Hematopoietic multipotent progenitor cell treated with erythropoietin and hydrocortisone succinate and interleukin-3 and kit ligand, for 6 days (in vitro differentiated cells): ENCODE measurements at places on chromosomes 6 and 20.

GRCh38 chr6:103002282-103002681, 1608.8 kb downstream of the GRIK2 start:
- peak; percentile 3 for DNase-seq

- DNase-seq, result peak; percentile 51
These were observed 251.1 kb upstream of the TBX18 start for GRCh38 chr6:85015396-85015990.

DNA sequence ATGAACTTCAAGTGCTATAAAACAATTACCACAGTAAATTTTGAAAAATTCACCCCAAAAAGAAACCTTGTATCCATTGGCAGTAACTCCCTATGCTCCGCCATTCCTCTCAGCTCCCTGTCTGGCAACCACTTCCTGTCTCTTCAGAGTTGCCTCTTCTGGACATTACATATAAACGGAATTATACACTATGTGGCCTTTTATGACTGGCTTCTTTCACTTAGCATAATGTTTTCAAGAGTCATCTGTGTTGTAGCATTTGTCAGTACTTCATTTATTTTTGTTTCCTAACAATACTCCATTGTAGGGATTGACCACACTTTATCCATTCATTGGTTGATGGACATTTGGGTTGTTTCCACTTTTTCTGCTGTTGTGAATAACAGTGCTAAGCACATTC, 50.1 kb downstream of the CEP43 start:
- no peak for DNase-seq

DNA sequence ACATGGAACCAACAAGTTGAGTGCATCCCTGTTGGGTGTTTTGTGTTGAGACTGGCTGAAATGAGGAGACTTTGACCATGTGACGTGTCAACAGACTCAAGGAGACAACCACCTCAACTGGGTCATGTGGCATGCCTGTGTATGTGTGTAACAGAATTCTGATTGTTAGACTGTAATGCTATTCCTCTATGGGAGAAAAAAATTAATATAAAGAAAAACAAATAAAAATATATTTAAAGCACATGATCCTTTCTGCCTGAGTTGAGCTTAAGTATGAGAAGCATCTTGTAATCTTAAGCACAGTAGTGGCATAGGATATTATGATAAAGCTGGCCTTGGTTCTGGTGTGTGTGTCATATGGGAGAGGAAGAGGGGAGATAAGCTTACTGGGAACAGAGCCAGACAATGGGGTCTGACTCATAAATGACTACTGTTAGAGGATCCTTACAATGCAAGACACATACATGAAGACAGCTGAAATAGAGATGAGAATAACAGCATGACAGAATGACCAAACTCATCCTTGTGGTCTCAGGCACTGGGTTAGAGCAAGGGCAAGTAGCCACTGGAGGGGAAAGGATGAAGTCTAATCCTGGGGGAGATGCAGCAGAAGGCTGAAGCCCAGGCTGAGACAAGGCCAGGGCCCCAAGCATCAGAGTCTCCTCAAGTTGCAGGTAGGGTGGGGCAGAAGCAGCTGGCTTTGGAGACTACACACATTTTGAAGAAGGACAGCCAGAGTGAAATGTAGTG, 9.2 kb downstream of the TP53INP2 start:
- peak; percentile 98 for DNase-seq

- DNase-seq, result no peak
These were observed 942.9 kb upstream of the EPHA7 start for GRCh38 chr6:94362061-94362864.

DNA sequence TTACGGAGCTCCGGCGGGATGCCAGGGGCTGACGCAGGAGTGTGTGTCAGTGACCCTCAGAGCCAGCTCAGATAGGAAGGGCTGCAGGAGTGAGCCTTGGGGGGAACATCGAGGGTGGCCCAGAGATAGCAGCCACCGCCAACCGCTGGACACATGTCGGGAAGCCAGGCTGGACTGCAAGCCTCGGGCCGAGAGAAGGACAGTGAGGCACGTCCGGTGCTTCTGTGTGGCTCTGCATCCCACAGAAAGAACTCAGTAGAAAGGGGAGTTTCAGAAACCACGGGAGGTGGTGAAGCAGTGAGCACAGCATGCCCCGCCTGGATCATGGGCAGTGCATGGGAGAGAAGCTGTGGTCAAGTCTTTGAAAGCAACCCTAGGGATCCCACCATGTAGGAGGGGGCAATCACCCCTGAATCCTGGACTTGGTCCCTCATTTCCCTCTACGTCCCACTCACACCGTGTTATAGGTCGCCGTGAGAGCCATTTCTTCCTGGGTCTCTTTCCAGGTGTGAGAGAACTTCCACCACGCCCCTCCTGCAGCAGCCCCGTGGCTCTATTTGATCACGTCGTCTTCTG, 383.7 kb upstream of the CDH4 start:
- DNase-seq, result no peak

GRCh38 chr6:11222385-11223277, 9.8 kb downstream of the NEDD9 start:
- DNase-seq, result peak; percentile 37

DNA sequence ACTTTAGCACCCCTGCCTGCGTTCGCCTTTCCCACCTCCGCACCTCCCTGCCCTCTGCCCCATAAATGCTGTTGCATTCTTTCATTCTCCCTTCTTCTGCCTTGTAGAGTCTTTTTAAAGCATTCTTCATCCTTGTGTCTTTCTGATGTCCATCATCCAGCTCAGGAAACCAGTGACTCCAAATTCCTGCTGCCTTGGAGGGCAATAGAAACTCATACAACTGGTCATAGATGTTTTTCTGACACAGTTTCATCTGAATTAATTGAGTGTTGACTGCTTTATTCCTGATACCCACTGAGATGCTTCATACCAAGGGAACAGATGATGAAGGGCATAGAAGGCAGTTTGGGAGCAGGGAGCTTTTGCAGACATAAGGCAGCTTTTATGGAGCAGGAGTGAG, 19.6 kb downstream of the PLEKHG1 start:
- no peak for DNase-seq

DNA sequence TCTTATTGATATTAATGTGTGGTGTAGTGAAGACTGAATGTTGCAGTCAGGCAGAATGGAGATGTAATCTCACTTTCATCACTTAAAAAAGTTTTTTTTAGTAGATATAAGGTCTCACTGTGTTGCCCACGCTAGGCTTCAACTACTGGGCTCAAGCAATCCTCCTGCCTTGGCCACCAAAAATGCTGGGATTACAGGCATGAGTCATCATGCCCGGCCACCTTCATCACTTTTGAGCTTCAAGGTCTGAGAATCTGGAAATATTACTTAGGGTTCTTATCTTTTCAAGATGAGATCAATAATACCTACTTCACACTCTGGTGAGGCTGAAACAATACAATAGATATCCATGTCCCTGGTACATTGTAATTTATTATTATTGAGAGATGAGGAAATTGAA, 31.6 kb downstream of the ADGRG6 start:
- DNase-seq, result no peak

DNA sequence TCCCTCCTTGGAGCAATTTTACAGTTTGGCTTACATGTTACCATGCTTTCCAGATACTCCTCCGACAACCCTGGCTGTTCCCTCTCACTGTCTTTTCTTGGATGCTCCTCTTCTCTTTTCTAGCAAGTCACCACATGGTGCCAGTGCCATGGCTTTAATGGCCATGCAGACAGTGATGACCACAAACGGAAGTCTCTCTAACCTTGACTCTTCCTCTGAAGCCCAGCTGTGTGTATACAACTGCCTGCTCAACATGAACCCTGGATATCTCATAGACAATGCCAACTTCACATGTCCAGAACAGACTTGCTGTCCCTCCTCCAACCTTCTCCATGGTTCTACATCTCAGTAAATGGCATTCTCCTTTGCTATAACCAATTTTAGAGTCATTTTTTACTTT, 49.8 kb upstream of the NEDD9 start:
- DNase-seq, result no peak

GRCh38 chr6:33314515-33314942, 651 bp upstream of the TAPBP start:
- peak; percentile 87 for DNase-seq

- no peak for DNase-seq
These were observed 101.8 kb downstream of the YTHDF1 start for GRCh38 chr20:63114006-63114692.

- no peak for DNase-seq
These were observed 4.0 kb upstream of the ACSS1 start for GRCh38 chr20:25061821-25062530.

GRCh38 chr20:50472693-50473664, 37.2 kb upstream of the PTPN1 start:
- no peak for DNase-seq

DNA sequence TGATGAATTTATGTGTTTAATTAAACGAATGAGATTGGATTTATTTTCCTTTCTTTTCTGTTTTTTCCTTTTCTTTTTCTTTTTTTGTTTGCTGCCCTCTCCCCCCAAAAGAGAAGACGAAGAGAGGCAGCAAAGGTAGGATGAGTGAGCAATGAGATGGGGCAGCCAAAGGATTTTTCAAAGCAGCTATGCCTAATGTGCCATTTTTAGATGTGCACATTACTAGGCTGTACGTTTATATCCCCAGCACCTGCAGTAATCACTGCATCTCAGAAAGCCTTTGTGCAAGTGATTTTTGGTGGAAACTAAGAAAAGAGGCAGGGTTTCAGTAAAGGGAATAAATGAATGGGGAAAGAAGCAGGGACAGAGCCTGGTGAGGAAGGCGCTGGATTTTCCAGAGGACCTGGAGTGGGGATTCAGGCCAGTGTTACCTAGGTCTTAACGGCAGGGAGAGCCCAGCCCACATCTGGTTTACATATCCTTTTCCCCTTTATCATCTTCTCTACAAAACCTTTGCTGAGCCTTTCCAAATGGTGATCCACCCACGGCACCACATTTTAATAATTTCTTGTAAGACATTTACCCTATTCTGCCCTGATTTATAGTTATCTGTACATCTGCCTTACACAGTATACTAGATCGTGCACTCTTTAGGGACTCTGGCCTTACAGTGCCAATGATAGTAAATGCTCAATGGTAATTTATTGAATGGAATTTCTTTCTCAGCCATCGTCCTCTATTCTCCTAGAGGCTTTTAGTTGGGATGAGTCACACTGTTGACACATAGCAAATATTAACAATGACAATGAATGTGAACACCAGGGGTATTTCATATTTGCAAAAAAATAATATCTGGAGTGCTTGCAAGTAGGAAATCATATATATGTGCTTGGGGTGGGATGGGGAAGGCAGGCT, 38.3 kb upstream of the ATXN1 start:
- no peak for DNase-seq

DNA sequence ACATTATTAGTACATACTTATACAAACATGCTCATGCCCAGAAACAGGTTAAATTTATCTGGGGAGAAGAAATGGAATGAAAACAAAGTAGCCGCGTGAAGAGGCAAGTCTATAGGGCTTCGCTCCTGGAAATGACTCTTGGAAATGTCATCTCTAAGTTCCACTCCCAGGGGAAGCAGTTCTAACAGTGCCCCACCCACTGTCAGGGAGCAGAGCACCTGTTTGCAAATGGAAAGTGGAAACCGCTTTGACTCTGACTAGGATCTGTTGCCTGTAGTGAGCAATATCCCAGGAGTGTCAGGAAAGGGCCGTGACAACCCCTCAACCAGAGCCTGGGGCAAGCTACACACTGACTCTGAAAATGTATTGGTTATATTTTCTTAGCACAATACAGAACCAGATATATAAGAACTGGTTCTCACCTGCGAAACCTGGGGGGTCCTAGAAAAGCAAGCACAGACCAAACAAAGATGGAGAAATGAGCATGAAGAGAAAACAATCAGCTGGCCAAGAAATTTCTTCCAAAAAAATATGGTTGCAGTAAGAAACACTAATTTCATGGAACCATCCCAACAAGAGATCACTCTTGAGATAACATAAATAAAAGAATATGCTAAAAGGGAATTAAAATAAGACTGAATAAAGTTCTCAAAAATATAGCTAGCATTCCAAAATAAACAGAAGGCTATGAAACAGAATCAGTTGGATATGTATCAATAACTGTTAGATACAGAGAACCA, 47.5 kb upstream of the CRISP1 start:
- DNase-seq, result no peak

DNA sequence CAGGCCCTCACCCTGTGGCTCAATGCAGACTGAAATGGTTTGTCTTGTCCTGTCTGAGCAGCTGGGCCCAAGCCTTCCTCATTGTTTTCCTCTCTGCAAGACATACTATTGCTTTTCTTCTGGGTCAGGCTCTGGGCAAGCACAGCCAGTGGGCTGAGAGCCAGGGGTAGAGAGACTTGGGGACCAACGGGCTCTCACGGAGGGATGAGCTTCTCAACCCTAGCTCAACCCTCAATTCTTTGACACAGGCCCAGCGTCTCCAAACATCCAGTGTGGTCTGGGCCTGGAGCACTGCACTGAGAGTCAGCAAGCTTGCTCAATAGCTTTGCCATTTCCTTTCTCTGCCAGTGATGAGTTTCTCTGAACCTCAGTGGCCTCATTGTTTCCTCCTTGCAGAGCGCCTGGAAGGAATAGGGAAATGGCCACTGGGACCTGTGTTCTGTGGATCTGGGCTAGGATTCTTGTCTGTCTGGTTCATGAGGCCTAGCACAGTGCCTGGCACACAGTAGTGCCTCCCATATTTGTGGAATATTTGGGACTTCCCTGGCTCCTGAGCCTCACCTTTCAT, 9.3 kb downstream of the ANGPT4 start:
- DNase-seq, result no peak

DNA sequence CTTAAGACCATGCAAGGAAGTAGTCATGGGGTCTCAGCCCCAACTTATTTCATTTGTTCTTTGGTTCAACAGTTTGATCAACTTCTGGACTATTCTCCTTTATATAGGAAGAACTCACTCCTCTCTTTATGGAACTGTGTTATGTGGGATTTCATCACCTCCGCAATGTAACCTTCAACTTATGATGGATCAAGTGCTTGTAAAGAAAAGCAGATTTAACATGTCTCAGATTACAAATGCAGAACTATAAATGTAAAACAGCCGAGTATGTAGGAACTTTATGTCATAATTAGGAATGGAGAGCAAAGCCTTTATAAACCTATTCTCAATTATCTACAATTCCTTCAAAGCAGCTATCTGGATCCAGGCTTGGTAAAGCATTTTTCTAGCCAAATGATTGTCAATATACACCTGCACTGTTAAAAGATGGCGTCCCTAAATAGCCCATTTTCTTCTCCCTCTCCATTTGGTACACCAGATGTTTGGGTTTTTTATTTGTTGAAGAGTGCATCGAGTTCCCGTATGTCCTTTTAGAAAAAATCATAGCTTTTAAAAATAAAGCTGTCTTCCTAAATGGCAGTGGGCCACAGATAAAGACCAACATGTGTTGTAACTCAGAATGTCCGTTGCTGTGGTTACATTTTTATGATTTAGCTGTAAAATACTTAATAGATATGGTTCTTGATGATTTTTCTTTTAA, 985.1 kb upstream of the SLC35B3 start:
- DNase-seq, result no peak

DNA sequence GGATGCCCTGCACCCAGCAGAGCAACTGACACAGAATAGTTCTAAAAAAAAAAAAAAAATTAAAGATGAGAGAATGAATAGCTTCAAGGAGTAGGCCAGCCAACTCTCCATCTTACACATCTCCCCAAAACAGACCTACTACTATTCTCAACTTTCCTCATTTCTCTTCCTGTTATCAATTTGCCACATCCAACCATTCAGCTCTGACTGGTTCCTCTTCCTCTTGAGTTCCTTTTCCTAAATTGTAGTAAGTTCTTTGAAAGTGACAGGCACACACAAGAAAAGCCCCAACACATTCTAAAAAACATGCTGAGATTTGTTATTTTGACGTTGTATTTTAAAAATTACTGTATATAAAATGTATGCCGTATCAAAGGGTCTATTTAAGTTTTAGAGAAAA, 117.2 kb downstream of the PDSS2 start:
- no peak for DNase-seq

- no peak for DNase-seq
These were observed 174.9 kb downstream of the PLCB1 start for GRCh38 chr20:8306937-8307336.

- DNase-seq, result no peak
These were observed 169.1 kb upstream of the CDYL start for GRCh38 chr6:4606821-4607704.
